ENCODE measurements at places on chromosomes 16 and 17.

- DNase-seq = no peak
Observed at GRCh38 chr16:19316846-19317245, 31.3 kb downstream of the CLEC19A start.

DNA sequence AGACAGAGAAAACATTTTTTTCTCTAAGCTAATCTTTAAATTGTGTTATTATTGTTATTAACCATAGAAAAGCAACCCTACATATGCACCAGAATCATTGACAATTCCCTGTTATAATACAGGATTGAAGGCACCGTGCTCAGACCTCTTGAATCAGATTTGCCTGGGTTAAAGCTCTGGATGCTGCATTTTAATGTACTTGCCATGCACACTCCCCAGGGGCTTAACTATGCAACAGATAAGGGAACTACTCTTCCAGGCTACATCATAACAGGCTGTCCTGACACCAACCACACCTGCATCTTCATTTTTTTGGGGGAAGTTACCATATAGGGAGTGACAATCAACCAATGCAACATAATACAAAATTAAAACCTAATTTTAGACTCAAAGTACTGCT, 1187.6 kb upstream of the CDH8 start:
- no peak for DNase-seq

DNA sequence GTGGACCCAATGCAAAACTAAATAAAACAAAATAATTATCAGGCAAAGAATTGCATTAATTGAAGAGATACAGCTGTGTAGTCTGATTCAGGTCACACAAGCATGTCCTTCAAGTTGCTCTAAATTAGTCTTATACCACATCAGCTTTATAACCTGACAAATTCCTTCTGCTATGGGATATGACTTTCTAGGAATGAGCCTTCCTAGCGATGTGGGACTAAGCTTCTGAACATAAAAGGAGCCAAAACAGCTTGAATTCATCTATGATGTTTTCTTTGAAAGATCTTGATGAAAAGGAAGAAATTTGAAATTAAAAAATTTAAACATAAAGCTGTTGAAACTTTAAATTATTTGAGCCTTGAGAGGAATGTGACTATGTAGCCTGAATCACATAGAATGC, 1409.1 kb downstream of the CDH11 start:
- DNase-seq = no peak

DNA sequence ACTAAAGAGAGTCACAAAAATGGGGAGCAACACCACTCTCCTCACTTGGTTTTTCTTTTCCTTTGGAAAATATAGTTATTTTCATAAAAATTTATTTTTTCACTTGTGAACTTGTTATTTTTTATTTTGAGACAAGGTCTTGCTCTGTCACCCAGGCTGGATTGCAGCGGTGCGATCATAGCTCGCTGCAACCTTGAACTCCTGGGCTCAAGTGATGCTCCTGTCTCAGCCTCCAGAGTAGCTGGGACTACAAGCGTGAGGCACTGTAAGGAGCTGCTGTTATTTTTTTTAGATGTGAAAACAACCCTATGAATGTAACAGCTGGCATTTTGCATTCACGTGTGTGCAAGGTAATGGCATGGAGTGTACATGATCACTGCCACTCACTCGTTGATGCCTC, 24.9 kb downstream of the LRRC75A start:
- DNase-seq = no peak

- DNase-seq = peak; percentile 7
Observed at GRCh38 chr16:30369091-30369937, 980 bp downstream of the TBC1D10B start.

- DNase-seq = no peak
Observed at GRCh38 chr16:1407753-1408152, 6.8 kb downstream of the UNKL start.

- no peak for DNase-seq
Observed at GRCh38 chr17:55124730-55125360, 139.9 kb upstream of the HLF start.

GRCh38 chr16:87126403-87127025, 190.7 kb downstream of the C16orf95 start:
- no peak for DNase-seq

- no peak for DNase-seq
Observed at GRCh38 chr17:40059729-40060475, 2.9 kb upstream of the THRA start.

GRCh38 chr17:5329784-5330557, 47.9 kb downstream of the RABEP1 start:
- DNase-seq = no peak

GRCh38 chr16:68078701-68079375, 6.3 kb upstream of the NFATC3 start:
- DNase-seq = no peak

GRCh38 chr16:8853150-8853549, 15.7 kb downstream of the CARHSP1 start:
- DNase-seq = no peak

GRCh38 chr17:79892457-79893241, 53.4 kb upstream of the CBX4 start:
- no peak for DNase-seq

GRCh38 chr17:72772331-72772821, 320.1 kb downstream of the SLC39A11 start:
- no peak for DNase-seq

GRCh38 chr17:56309897-56310296, 156.6 kb downstream of the ANKFN1 start:
- DNase-seq = no peak

- DNase-seq = no peak
Observed at GRCh38 chr17:64448665-64449512, at the start of gene MILR1. Gene MILR1, plus strand, starts transcription at chr17:64449115. Its CDS starts 54 bp downstream, at chr17:64449169.

GRCh38 chr17:30332057-30332542, 1.8 kb downstream of the TMIGD1 start:
- DNase-seq = no peak

GRCh38 chr17:28340374-28340773, 4.8 kb downstream of the TNFAIP1 start:
- no peak for DNase-seq

GRCh38 chr16:49839017-49839825, 16.7 kb downstream of the ZNF423 start:
- no peak for DNase-seq

DNA sequence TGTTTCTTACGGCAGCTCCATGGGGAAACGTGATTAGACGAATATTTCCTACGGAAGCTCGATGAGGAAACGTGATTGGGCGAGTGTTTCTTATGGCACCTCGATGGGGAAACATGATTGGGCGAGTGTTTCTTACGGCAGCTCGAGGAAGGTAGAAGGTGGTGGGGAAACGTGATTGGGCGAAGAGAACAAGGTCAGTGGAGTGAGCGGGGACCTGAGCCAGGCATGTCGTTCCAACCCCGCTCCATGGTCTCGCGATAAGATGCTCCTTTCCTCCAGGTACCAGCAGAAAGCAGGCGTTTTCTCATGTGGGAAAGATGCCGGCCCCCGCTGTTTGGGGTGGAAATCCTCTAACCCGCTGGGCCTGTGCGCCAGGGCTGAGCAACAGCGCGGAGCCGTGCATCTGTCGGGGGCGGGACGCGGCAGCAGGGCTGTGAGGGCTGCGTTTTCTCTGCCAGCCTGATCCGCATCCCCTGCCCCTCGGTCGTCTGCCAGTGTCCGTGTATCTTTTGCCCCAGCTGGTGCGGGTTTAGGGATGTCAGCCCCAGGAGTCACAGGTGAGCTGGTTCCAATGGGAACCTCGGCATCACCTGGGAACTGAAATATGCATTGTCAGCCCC, 25.6 kb upstream of the DOC2B start:
- no peak for DNase-seq

- no peak for DNase-seq
Observed at GRCh38 chr16:4240624-4241023, 1.3 kb downstream of the SRL start.

- peak; percentile 19 for DNase-seq
Observed at GRCh38 chr16:46972429-46973206, 856 bp downstream of the DNAJA2 start.

- no peak for DNase-seq
Observed at GRCh38 chr17:15431196-15431595, 36.2 kb downstream of the CDRT4 start.

- DNase-seq = no peak
Observed at GRCh38 chr17:19295473-19296135, 58.4 kb downstream of the EPN2 start.

GRCh38 chr17:42460371-42460770, 1.7 kb downstream of the ATP6V0A1 start:
- no peak for DNase-seq

DNA sequence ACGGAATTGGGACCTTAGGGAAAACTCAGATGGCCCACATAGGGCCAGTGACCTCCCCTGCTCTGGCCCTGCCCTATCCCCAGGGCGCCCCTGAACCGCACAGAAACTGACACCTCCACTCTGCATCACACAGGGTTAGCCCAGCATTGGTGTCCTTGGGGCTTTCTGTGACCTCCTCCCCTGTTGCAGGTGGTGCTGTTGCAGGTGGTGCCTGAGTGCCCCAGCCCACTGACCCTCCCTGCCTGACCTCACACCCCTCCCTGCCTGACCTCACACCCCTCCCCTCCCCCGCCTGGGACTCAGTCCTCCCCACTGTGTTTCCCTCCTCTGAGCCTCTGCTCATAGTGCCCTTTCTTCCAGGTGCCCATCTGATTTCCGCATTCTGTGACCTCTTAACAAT, 21.4 kb downstream of the TNFRSF13B start:
- no peak for DNase-seq

DNA sequence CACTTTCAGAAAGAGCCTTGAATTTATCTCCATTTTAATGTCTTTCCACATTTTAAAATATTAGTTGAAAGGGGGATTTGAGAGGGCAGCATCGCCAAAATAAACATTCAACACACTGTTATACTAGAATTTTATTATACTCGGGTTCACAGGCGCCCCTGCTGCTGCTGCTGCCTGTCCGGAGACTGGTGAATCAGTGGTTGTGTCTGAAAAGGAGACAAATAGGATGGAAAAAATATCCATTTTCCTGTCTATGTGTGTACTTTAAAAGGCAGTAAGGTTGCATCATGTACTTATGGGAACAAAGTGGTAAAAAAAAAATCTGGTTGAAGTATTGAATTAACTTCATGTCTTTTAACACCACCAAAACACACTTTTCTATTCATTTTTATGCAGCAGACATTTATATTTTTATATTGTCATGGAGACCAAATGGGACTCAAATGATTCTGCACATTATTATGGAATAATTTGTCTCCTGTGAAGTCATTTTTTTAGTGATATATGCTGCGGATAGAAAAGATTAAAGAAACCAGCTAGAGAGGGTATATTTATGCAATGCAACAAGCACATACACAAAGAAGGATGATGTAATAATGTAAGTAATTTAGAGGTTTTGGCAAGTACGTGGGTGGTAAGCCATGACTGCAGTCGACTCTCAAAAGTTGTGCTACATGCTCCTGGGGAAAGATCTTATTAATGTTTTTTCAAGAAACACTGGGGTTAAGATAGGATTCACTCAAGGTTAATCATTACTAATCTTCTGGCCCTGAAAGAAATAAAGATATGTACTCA, 759.0 kb upstream of the SOX9 start:
- no peak for DNase-seq

DNA sequence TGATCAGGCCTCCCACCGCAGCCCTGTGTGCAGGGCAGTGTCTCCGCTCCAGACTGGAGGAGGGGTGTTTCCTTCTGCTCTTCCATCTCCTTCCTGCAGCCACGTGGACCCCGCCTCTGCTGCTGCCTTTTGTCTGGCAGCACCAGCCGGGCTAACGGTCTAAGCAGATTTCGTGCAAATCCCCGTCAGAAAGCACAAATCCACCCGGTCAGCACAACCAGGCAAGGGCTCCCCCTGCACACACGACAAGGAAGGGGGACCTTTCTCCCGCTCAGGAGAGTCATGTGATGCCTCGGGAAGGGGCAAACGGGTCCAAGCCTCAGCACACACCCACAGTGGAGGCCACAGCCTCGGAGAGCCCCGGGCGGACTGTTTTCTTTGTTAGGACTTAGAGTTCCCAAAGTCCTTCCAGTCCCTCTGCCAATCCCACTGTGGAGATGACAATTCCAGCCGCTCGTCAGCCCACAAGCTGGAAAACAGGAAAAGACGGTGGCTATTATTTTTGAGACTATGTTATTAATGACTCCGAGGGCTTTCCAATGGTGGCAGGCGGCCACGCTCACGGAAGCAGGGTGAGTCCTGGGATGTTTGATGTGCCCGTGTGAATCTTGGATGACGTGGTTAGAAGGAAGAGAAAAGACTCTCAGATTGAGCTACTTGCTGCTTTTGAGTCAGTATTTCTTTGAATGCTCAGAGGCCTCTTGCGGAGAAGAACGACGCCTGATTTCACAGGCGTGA, 22.5 kb upstream of the MEAK7 start:
- no peak for DNase-seq

GRCh38 chr17:45042346-45043120, 8.9 kb downstream of the DCAKD start:
- DNase-seq = no peak

DNA sequence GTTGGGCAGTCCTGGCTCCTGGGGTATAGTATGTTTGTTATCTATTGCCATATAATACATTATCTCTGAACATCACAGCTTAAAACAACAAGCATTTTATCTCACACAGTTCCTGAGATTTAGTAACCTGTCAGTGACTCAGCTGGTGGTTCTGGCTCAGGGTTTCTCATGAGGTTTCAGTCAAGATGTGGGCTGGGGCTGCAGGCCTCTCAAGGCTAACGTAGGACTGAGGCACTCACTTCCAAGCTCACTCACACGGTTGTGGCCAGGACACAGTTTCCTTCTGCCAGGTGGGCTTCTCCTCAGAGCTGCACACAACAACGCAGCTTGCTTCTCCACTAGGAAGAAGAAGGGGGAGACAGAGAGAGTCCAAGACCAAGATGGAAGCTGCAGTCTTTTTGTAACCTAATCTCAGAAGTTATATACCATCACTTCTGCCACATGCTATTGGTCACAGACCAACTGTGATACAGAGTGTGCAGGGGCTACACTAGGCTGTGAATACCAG, 10.3 kb upstream of the MED13 start:
- no peak for DNase-seq

GRCh38 chr16:83701494-83701893, 106.3 kb upstream of the HSBP1 start:
- no peak for DNase-seq

- DNase-seq = no peak
Observed at GRCh38 chr17:68197997-68198930, 49.6 kb upstream of the AMZ2 start.

- DNase-seq = peak; percentile 76
Observed at GRCh38 chr17:38703742-38704605, 1.1 kb upstream of the MLLT6 start.

GRCh38 chr16:51172368-51172767, 21.3 kb upstream of the SALL1 start:
- DNase-seq = no peak

- DNase-seq = no peak
Observed at GRCh38 chr16:11045441-11045840, 101.1 kb downstream of the CLEC16A start.

DNA sequence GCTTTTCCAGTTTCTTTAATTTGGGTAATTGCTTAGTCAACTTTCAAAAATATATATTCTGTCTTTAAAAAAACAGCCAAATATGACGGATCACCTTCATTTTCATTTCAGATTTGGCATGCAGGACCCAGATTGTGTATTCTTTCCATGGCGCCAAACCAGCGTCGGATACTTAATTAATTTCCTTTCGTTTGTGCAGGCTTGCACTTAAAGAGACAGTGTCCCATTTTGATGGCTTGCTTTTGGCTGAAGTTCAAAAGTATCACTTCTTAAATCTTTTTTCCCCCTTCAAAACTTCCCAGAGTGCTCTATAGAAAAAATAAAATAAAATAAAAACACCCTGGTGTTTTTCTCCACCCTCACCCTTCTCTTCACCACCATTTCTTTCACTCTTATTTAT, 394.5 kb upstream of the SOX9 start:
- no peak for DNase-seq

GRCh38 chr17:62164747-62165722, 100.0 kb upstream of the MED13 start:
- no peak for DNase-seq
